HT-29 (cell line): ENCODE measurements at places on chromosomes 1 and 21.
A peak's percentile ranks its signal among the peaks of the same experiment; 100 is the strongest.

GRCh38 chr1:110235834-110236682, 25.9 kb downstream of the KCNC4 start:
- DNase-seq: no peak

GRCh38 chr1:10901891-10902805, 105.7 kb upstream of the CASZ1 start:
- no peak for DNase-seq

- DNase-seq: no peak
Measured at GRCh38 chr1:180917306-180918065, 4.8 kb downstream of the KIAA1614 start.

GRCh38 chr1:167106119-167106461, 12.2 kb downstream of the STYXL2 start:
- no peak for DNase-seq

- no peak for DNase-seq
Measured at GRCh38 chr21:42626171-42626570, 27.2 kb upstream of the PDE9A start.

- DNase-seq: no peak
Measured at GRCh38 chr1:234683127-234683860, 73.3 kb upstream of the IRF2BP2 start.

DNA sequence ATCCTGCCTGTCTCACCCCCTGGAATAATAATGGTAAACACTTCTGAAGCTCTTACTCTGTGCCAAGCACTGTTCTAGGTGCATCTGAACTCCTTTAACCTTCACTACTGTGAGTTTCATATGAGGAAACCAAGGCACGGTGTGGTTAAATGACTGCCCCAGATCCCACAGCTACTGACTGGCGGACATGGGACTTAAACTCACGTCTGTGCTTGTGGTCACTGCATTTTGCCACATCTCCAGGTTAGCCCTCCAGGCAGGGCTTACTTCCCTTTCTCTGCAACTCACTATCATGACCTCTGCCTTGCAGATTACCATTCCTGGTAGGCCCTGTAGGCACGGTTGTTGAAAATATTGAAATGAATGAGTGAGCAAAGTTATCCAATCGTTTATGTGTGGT, 83.4 kb downstream of the ADSS2 start:
- no peak for DNase-seq

GRCh38 chr1:3522564-3523265, 68.2 kb downstream of the ARHGEF16 start:
- no peak for DNase-seq

GRCh38 chr21:29115899-29116298, 14.5 kb upstream of the MAP3K7CL start:
- no peak for DNase-seq

DNA sequence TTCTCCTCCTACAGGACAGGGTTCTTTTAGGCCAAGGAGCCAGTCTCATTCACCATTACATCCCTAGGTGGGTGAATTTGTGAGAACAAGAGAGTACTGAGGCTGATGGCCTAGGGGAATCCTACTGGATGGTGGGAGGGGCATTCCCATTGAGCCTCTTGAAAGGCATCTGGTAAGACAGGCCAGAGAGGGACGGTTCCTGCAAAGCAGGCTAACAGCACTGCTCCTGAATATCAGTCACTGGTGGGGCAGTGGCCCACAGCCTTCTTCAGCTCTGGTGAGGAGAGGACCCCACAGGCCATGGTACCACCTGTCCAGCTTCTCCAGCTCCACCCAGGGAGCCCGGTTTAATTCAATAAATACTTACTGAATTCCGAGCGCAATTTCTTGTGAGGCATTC, 125.9 kb upstream of the EDN2 start:
- no peak for DNase-seq

- DNase-seq: peak; percentile 95
Measured at GRCh38 chr1:43529206-43529731, 1.4 kb upstream of the PTPRF start.

DNA sequence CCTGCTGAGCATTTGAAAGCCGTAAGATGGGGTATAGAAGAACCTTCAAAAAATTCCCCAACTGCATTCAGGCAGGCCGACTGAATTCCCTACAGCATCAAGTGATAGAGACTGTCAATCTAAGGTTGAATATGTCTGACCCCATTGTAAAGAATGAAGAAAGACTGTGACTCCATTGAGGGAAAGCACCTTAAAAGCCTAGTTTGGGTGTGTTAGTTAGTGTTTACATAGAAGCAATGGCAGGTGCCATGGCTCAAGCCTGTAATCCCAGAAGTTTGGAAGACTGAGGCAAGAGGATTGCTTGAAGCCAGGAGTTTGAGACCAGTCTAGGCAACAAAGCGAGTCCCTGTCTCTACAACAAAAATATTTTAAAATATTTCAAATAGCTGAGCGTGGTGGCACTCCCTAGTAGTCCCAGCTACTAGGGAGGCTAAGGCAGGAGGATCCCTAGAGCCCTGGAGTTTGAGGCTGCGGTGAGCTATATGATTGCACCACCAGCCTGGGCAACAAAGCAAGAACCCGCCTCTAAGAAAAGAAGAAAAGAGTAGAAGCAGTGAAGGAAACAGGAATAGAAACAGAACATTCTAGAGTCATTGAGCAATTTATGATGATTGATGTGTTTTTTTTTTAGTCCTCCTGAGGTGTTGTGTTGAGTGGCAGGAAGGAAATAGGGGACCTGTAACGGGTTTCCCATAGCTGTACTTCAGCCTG, 15.4 kb downstream of the POLR3GL start:
- no peak for DNase-seq

GRCh38 chr1:112887599-112888283, 68.3 kb downstream of the SLC16A1 start:
- no peak for DNase-seq

GRCh38 chr1:12464598-12465056, 153.4 kb downstream of the DHRS3 start:
- DNase-seq: no peak

DNA sequence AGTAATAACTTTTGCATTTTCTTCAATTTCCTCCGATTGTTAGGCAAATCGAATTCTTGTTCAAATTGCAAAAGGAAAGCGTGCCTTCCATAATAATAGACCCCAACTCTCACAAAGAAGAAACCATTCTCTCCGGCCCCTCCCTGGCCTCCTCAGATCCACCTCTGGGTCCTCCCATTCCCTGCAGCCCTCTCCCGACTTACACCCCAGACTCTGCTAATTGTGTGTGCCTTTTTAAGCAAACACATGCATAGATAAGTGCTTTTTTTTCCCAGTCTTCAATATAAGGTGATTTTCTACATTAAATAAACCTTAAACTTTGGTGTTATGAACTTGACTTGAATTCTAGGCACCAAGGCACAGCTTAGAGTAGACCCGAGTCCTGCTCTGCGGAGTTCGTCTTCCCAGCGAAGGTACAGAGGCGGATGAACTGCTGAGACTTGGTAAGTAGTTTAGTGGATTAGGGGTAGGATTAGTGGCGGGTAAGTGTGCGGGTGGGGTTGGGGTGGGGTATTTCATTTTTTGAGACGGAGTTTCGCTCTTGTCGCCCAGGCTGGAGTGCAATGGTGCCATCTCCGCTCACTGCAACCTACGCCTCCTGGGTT, 1.5 kb downstream of the L1TD1 start:
- no peak for DNase-seq

- peak; percentile 50 for DNase-seq
Measured at GRCh38 chr1:2631136-2632050, 1.4 kb downstream of the MMEL1 start.

- DNase-seq: no peak
Measured at GRCh38 chr1:234755449-234755863, 145.5 kb upstream of the IRF2BP2 start.
